Activated CD8-positive, alpha-beta memory T cell treated with anti-CD3 and anti-CD28 coated beads, Interleukin-2, amount 10 ng/mL, durations not matched to agents 7 days and 5 days (primary cell): ENCODE measurements at places on chromosomes 1 and 21. TPM values are rescaled to one million over a fixed set of nuclear protein-coding genes. Genes with fewer than 3 reads are reported as not detected.

The CD101 gene
- 1.4 TPM for total RNA-seq

The MECR gene
- total RNA-seq = 26.9 TPM

The RBM34 gene
- total RNA-seq = 111 TPM

The KIF14 gene
- total RNA-seq = 30.8 TPM

The CFAP107 gene
- total RNA-seq = not detected

The C1QC gene
- not detected for total RNA-seq
